ENCODE measurements at places on chromosomes 2 and 18.

DNA sequence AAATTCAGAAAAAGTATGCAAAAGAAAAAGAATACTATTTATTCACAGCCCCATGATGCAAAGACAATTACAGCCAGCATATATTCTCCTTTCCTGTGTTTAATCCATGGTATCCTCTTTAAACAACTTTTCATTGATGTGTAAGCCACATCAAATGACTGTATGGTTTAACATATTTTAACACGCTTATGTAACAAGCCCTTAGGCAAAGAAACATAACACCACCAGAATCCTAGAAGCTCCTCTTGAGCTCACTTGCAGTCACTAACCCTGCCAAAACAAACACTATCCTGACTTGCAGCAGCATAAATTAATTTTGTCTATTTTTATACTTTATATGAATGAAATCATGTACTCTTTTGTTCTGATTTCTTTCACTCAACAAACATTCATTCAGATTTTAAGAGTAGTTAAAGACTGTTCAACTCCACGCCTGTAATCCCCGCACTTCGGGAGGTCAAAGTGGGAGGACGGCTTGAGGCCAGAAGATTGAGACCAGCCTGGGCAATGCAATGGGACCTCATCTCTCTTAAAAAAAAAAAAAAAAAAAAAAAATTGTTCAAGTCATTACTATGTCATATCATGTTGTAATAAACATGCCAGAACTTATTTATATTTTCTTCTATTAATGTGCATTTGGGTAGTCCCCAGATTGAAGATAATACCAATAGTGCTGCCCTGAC is 226.3 kb downstream of the NBAS start:
- no peaks in the 10 kb centered on the region for H3K4me1 ChIP-seq
- no peak overlapping the region for H3K27ac ChIP-seq
- peaks cover 17% of the 10 kb centered on the region for H3K36me3 ChIP-seq
- DNase-seq, result no peak

DNA sequence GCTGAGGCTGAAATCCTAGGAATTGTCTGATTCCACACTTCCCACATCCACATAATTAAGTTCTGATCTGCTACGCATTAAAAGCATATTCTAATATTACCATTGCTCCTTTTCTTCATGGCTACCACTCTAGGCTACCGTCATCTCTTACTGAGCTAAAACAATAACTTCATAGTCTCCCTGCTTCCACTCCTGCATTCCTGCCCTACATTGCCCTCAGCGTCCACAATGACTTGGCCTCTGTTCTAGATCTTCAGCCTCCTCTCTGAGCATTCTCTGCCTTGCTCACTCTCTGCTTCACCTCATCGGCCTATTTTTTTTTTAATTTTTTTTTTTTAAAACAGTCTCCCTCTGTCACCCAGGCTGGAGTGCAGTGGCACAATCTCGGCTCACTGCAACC is 15.8 kb upstream of the TLK1 start:
- no peaks in the 10 kb centered on the region for H3K27me3 ChIP-seq
- no peaks in the 10 kb centered on the region for H3K36me3 ChIP-seq
- H3K27ac ChIP-seq, result no peak overlapping the region

- peaks cover 12% of the 10 kb centered on the region for H3K4me1 ChIP-seq
- H3K27ac ChIP-seq, result peak overlapping the region; percentile 87
- DNase-seq, result no peak
- no peaks in the 10 kb centered on the region for H3K36me3 ChIP-seq
These were observed 27.1 kb downstream of the CREG2 start for GRCh38 chr2:101360232-101360631.

DNA sequence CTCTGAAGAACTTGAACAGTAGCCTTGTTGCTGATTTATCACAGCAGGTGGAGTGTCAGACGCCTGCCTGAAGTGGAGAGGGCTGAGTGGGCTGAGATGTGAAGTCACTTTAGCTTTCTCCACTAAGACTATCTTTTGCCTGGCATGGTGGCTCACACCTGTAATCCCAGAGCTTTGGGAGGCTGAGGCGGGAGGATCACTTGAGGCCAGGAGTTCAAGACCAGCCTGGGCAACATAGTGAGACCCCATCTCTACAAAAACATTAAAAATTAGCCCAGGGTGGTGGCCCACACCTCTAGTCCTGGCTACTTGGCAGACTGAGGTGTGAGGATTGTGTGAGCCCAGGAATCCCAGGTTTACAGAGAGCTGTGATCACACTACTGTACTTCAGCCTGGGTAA is 60.6 kb upstream of the TTC39C start:
- H3K27me3 ChIP-seq, result no peaks in the 10 kb centered on the region
- H3K4me1 ChIP-seq, result no peaks in the 10 kb centered on the region
- H3K36me3 ChIP-seq, result no peaks in the 10 kb centered on the region
- H3K27ac ChIP-seq, result no peak overlapping the region

DNA sequence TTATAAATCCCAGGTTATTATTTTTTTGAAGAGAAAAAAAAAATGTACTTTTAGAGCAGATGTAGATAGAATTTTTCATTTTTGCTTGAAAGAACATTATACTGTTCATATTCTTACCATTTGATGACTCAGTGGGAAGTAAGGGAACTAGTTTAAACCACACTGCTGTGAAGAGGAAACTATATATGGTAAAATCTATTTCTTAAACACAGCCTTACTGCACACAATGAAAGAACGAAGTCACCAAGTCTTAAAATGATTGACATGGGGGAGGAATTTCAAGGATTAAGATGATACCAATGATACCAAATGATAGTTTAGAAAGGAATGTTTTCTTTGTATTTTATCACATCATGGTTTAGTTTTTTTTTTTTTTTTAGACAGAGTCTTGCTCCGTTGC is 5.0 kb downstream of the ACTR2 start:
- peaks cover 19% of the 10 kb centered on the region for H3K4me1 ChIP-seq
- no peaks in the 10 kb centered on the region for H3K27me3 ChIP-seq
- no peak for DNase-seq
- no peak overlapping the region for H3K4me3 ChIP-seq
- H3K36me3 ChIP-seq, result peaks cover 7% of the 10 kb centered on the region
- H3K27ac ChIP-seq, result peak overlapping the region; percentile 52

DNA sequence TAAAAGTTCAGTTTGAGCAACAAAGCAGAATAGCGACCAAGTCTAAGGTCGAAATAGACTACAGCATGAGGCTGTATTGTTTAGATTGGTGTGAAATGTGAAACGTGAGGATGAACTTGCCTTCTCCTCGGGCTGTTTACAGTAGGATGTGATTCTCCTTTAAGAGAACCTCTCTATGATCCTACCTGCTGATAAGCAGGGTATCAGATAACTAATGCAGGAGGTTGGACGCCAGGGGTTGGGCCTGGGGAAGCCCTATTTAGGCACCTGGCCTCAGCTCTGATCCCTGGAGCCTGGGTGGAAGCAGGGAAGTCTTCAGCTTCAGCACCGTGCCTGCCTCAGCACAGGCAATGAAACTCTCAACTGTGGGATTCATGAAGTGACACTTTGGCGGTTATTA is 11.4 kb downstream of the CRYGD start:
- no peak overlapping the region for H3K27ac ChIP-seq
- H3K4me1 ChIP-seq, result peaks cover 16% of the 10 kb centered on the region
- H3K27me3 ChIP-seq, result peaks cover 12% of the 10 kb centered on the region

DNA sequence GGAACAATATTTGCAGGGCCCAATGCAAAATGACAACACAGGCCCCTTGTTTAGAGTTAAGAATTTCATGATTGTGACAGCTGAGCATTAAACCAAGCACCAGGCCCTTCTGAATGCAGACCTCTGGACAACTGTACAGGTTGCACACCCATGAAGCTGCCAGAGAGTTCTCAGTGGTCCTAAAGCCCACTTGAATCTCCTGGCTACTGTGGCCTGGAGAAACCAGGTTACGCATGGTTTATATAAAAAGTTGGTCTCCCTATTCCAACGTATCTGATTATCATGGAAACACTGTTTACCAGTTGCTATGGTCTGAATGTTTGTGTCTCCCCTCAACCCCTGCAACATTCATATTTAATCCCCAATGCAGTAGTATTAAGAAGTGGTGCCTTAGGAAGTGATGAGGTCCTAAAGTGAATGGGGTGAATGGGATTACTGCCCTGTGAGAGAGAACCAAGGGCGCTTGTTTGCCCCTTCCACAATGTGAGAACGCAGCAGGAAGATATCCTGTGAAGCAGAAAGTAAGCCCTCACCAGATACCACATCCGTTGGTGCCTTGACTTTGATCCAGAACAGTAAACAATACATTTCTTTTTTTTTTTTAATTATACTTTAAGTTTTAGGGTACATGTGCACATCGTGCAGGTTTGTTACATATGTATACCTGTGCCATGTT is 48.0 kb upstream of the ANXA4 start:
- peaks cover 7% of the 10 kb centered on the region for H3K4me1 ChIP-seq
- no peak overlapping the region for H3K4me3 ChIP-seq
- no peaks in the 10 kb centered on the region for H3K36me3 ChIP-seq
- no peak for DNase-seq
- H3K27me3 ChIP-seq, result no peaks in the 10 kb centered on the region

DNA sequence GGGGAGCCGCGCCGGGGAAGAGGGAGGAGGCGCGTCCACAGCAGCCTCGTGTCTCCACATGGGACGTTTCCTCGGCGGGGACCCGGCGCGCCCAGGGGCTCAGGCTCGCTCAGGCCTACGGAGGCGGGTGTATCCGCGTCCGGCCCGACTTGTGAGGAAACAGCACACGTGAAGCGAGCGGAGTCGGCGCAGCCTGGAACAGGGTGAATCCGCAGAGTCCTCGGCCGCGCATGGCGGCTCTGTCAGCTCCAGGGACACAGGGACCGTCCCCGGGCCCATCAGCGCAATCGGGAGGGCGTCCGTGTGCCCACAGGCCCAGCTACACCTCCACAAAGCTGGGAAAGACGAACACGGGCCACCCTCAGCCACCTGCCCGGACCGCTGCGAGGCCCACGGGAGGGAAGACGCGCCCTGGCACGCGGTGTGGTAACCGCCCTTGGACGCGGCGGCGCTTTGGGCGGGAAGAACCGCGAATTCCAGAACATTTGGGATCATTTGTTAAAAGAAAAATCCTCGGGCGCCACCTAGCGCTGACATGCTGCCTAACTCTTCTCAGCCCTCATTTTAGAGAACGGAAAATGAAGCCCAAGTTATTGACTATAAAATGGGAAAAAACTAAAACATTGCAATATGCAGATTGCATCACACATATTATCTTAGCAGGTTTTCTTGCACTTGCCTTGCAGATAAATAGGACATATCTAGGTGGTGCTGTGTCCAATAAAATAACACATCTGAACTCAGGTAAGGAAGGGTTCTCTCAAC is 40.4 kb downstream of the TMEM18 start:
- H3K4me3 ChIP-seq, result no peak overlapping the region
- H3K27me3 ChIP-seq, result peaks cover 3% of the 10 kb centered on the region
- no peak overlapping the region for H3K27ac ChIP-seq
- no peaks in the 10 kb centered on the region for H3K36me3 ChIP-seq
- H3K4me1 ChIP-seq, result peaks cover 6% of the 10 kb centered on the region
- peak; percentile 77 for DNase-seq

DNA sequence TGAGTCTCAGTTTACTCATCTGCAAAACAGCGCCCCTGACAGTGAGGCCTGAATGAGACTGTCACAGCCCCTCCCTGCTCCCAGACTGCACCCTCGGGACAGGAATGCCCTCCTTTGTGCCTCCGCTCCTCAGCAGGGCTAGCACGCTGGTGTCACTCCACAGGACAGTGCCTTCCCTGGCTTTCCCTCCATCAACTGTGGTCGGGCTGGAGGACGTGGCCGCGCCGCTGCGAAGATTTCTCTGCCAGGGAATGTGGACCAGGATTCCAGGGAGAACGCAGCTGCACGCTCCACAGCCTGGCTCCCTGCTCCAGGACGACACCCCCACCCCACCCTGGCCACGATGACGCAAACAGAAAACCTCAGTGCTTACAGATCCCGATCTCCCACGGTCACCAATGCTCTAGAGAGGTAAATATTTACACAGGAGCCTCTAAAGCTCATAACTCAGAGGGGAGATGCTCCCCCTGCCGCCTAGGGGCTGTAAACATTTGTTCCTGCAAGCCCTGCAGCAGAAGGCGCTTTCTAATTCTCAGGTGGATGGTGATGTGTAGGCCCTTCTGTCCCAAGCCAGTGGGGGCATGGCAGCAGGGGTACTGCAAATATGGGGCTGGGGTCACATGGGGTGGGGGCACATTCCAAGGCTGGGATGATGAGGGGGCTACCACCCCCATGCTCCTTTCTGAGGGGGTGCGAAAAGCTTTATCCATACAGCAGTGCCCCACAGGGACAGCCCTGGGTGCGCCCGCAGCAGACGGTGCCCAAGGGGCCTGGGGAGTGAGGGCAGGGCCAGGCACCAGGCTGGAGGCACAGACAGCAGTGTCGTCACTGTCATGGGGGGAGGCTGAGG is 12.4 kb downstream of the HS6ST1 start:
- H3K27me3 ChIP-seq, result no peaks in the 10 kb centered on the region
- peaks cover 11% of the 10 kb centered on the region for H3K36me3 ChIP-seq
- no peak for DNase-seq
- peak overlapping the region; percentile 74 for H3K4me3 ChIP-seq
- peaks cover 66% of the 10 kb centered on the region for H3K4me1 ChIP-seq
- H3K27ac ChIP-seq, result peak overlapping the region; percentile 98

- no peaks in the 10 kb centered on the region for H3K36me3 ChIP-seq
- H3K4me3 ChIP-seq, result no peak overlapping the region
- H3K27ac ChIP-seq, result no peak overlapping the region
These were observed 204.8 kb downstream of the SMAD2 start for GRCh38 chr18:47725656-47726055.

- H3K4me3 ChIP-seq, result no peak overlapping the region
- no peaks in the 10 kb centered on the region for H3K27me3 ChIP-seq
- peaks cover 27% of the 10 kb centered on the region for H3K36me3 ChIP-seq
These were observed 8.0 kb upstream of the KCMF1 start for GRCh38 chr2:84962917-84963316.

DNA sequence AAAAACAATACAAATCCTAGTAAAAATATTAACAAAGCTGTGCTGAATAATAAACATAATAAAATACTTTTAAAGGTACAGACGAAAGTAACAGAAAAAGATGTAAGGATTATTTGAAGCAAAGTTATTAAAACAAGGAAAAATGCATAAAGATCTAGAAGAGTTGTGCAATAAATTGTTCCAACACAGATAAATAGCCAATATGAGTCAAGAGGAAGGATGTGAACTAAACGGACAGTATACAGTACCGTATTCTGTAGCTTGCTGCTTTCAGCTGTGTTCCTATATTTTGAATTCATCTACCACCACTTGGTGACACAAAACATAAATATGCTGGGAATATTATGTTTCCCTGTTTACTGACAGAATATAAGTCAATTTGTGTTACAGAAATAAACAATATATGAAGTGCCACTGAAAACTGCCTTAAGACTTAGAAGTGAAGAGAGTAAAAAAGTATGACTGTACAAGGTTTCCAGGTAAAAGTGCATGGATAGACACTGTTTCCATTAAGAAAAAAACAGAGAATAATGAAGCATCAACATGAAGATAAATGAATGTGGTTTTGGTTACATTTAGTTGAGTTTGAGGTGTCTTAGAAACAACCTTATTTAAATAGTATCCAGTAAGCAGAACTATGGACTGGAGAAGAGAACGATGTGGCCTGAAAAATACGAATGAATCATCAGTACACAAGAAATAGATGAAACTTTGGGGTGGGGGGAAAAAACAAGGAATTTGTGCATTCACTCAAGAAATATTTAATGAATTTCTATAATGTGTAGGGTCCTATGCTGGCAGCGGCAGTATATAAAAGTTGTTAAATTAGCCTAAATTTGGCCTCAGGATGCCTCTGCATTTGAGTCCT is 13.1 kb downstream of the PPP3R1 start:
- no peak overlapping the region for H3K4me3 ChIP-seq
- no peak overlapping the region for H3K27ac ChIP-seq
- H3K27me3 ChIP-seq, result no peaks in the 10 kb centered on the region
- no peak for DNase-seq
- peaks cover 35% of the 10 kb centered on the region for H3K4me1 ChIP-seq
- peaks cover 13% of the 10 kb centered on the region for H3K36me3 ChIP-seq

GRCh38 chr2:80392441-80392840 is 87.9 kb upstream of the LRRTM1 start:
- H3K27ac ChIP-seq, result no peak overlapping the region
- no peak for DNase-seq
- H3K27me3 ChIP-seq, result peaks cover 17% of the 10 kb centered on the region
- H3K36me3 ChIP-seq, result no peaks in the 10 kb centered on the region
- no peak overlapping the region for H3K4me3 ChIP-seq

Data from type B pancreatic cell (in vitro differentiated cells).